ENCODE measurements at places on chromosomes 6 and 20. TPM values are rescaled to one million over a fixed set of nuclear protein-coding genes. Genes with fewer than 3 reads are reported as not detected.

- peaks cover 10% of the 10 kb centered on the region for H3K4me1 ChIP-seq
- no peak overlapping the region for H3K27ac ChIP-seq
- no peak for DNase-seq
- no peak overlapping the region for H3K4me3 ChIP-seq
- no peaks in the 10 kb centered on the region for H3K27me3 ChIP-seq
- H3K36me3 ChIP-seq = no peaks in the 10 kb centered on the region
These were observed 179.4 kb downstream of the KIF16B start for GRCh38 chr20:16393836-16394235.

Gene CD83
- 3.9 TPM for total RNA-seq

Gene MAP7
- 24.1 TPM for total RNA-seq

DNA sequence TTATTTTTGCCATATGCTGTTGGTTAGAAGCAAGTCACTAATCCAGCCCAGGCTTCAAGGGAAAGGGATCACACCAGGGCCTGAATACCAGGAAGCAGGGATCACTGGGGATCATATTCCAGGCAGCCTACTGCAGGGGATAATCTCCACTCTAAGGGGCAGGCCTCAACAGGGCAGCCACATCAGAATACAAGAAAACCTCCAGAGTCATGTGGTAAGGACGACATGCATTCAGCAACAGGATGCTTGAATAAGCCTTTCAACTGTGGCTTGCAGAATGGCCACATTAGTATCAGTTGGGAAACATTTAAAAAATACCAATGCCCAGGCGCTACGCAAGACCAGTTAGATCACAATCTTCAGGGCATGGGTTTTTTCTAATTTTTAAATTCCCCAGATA is 109.1 kb downstream of the LY86 start:
- H3K27ac ChIP-seq = peak overlapping the region; percentile 60
- H3K27me3 ChIP-seq = no peaks in the 10 kb centered on the region
- no peaks in the 10 kb centered on the region for H3K36me3 ChIP-seq

DNA sequence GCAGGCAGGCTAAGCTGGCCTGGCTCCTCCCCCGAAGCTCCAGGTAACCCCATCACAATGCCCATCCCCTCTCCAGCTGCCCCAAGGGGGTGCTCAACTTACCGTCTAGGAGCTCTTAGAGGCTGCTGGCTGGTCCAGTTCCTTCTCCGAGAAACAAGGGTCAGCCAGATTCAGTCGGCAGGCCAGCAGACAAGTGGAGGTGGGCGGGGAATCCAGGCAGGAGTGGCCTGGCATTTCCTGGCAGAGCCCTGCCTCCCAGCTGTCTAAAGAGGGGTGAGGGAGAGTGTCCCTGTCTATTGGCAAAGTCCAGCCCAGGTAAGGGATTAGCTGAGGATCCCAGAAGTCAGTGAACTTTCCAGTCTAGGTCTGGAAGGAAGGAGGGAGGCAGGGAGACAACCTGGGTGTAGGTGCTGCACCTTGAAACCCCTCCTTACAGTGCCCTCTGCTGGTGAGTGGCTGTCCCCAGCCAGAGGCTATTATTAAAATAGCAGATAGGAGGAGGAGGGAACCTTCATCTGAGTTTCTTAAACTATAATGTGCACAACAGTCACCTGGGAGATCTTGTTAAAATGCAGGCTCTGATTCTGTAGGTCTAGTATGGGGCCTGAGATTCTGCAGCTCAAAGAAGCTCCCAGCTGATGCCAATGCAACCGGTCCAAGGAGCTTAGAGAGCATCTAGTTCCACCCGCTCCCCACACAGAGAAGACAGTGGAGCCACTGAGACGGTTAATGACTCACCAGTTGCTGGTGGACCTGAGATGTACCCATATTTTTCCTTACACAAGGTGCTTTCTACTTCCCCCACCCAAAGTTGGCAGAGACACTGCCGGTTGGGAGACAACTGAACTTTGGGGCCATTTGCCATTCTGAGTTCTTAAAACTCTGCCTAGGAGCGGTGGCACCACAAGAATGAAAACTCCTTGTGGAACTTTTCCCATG is at the start of gene UNC5CL:
TSS of gene UNC5CL (minus strand) at position 162 of the 939 bp plus-strand sequence. CDS start 4,147 bp downstream, outside the sequence.
- H3K4me1 ChIP-seq = peaks cover 37% of the 10 kb centered on the region
- H3K27ac ChIP-seq = peak within 1 kb of the TSS; percentile 95
- DNase-seq = peak; percentile 83

DNA sequence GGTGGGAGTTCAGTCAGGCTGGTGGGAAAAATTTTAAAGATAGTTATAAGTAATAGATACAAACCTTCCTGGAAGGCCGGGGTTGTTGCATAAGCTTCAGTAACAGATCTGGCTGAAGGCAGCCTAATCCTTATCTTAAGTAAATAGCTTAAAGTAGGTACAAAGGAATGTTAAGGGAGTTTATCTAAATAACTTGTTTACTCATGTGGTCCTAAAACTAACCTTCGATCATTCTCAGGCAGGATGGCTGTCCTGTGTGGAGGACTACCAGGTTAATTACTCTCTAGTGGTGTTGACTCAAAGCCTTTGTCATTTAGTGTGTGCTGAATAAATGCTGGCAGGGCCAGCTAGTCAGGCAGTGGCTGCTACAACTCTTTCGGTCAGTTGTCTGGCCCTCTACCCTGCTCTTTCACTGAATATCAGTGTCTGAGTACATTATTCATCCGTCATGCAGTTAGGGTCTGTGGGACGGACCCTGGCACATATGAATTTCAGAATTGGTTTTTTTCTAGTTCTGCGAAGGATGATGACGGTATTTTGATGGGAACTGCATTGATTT is 131.6 kb upstream of the TAB2 start:
- H3K4me1 ChIP-seq = no peaks in the 10 kb centered on the region
- H3K27ac ChIP-seq = no peak overlapping the region
- no peak overlapping the region for H3K4me3 ChIP-seq
- DNase-seq = no peak
- no peaks in the 10 kb centered on the region for H3K36me3 ChIP-seq

Gene ADGRG6
- 59.5 TPM for total RNA-seq

Gene FAM162B
- 8.0 TPM for total RNA-seq

DNA sequence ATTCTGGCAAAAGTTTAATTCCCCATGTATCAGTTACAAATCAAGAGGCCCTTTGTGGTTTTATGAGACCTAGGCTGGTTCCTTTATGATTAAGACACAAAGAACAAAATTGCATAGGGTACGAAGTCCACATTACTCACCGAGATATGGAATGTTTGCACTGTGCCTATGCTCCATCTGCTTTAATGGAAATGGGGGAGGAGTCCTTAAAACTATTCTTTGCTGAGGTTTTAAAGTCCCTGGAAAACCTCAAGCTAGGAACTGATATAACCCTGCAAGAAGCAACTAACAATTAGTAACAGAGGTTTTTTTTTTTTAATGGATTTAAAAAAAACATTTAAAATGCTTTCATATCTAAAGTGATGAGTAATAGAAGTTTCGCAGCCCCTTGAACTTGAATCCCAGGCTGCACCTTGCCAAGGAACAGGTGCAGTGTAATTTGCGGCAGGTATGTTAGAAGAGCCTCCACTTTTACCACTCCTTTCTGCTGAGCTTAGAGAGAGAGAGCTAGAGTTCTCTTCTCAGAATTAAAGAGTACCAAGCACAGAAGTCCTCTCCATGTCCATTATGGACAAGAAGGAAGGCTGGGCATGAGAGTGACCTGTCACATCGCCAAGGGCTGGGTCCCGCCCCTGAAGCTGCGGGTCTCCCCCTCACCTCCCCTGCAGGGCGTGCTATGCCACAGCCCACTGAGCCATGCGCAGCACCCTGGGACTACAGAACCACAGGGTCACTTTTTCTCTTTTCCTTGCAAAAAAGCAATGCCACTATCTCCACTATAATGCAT is 2.3 kb downstream of the SERPINB1 start:
- no peak overlapping the region for H3K4me3 ChIP-seq
- H3K4me1 ChIP-seq = peaks cover 32% of the 10 kb centered on the region
- DNase-seq = peak; percentile 76
- no peaks in the 10 kb centered on the region for H3K27me3 ChIP-seq

DNA sequence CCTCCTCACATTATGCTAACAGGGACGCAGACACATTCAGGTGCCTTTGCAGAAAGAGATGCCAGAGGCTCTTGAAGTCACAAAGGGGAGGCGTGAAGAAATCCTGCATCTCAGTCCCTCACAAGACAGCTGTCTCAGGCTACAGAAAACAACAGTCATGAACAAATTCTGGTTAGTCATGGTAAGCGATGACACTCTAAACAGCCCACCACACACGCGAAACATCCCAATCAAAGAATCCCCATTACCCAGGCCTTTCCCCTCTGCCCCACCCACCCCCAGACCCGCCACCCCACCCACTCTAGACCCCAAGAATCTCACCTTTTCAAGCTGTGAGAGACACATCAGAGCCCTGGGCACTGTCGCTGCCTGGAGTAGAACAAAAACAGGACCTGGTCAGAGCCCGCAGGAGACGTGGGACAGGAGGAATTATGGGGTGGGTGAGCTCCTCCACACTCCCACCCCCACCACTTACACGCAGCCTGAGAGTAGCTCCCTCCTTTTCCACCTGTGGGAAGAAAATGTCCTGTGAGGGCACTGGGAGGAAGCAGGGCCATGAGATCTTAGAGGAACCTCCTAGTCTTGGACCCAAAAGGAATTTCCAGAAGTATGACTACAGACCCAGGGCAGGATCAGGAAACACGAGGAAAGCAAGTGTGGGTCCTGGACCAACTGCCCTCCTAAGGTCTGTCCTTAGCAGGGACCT is 2.7 kb downstream of the HLA-B start:
- no peaks in the 10 kb centered on the region for H3K4me1 ChIP-seq
- no peak overlapping the region for H3K27ac ChIP-seq
- H3K27me3 ChIP-seq = peaks cover 5% of the 10 kb centered on the region
- no peaks in the 10 kb centered on the region for H3K36me3 ChIP-seq
- H3K4me3 ChIP-seq = no peak overlapping the region
- no peak for DNase-seq

GRCh38 chr20:19992996-19993908 is 23.9 kb upstream of the NAA20 start:
- peak overlapping the region; percentile 94 for H3K27ac ChIP-seq
- H3K4me1 ChIP-seq = peaks cover 40% of the 10 kb centered on the region
- no peak overlapping the region for H3K4me3 ChIP-seq

Gene SLC22A16
- total RNA-seq = not detected

DNA sequence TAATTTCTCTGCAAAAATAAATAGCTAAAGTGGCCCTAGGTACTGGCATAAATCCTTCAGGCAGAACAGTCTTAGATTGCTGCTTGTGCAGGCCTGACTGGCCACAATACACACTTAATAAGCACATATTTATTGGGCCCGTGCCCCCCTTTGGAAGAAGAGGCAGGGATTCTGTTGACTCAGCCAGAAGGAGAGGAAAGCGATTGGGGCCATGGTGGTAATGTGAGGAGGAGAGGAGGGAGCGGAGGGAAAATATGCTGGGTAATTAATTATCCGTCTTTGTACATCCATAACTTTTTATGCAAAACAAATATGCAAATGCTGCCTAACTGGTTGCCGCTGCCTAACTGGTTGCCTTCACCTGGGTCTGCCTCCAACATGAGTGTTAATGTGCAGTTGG is 36.2 kb downstream of the CD40 start:
- H3K4me1 ChIP-seq = no peaks in the 10 kb centered on the region
- DNase-seq = no peak
- no peak overlapping the region for H3K27ac ChIP-seq
- H3K4me3 ChIP-seq = no peak overlapping the region

DNA sequence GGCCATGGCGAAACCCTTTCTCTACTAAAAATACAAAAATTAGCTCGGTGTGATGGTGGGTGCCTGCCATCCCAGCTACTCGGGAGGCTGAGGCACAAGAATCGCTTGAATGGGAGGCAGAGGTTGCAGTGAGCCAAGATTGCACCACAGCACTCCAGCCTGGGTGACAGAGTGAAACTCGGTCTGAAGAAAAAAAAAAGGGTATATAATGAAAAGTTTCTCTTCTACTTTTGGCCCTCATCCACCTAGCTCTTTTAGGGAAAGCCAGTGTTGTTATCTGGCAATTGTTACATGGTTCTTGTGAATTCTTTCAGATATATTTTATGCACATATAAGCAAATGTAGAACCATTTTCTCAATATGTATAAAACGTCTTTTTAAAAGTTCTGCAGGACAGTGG is 19.0 kb downstream of the KIF3B start:
- H3K27ac ChIP-seq = no peak overlapping the region
- H3K27me3 ChIP-seq = no peaks in the 10 kb centered on the region
- H3K36me3 ChIP-seq = no peaks in the 10 kb centered on the region
- no peak for DNase-seq
- H3K4me1 ChIP-seq = no peaks in the 10 kb centered on the region
- no peak overlapping the region for H3K4me3 ChIP-seq

Gene PEDS1
- total RNA-seq = 24.5 TPM

Gene KIF25
- not detected for total RNA-seq

DNA sequence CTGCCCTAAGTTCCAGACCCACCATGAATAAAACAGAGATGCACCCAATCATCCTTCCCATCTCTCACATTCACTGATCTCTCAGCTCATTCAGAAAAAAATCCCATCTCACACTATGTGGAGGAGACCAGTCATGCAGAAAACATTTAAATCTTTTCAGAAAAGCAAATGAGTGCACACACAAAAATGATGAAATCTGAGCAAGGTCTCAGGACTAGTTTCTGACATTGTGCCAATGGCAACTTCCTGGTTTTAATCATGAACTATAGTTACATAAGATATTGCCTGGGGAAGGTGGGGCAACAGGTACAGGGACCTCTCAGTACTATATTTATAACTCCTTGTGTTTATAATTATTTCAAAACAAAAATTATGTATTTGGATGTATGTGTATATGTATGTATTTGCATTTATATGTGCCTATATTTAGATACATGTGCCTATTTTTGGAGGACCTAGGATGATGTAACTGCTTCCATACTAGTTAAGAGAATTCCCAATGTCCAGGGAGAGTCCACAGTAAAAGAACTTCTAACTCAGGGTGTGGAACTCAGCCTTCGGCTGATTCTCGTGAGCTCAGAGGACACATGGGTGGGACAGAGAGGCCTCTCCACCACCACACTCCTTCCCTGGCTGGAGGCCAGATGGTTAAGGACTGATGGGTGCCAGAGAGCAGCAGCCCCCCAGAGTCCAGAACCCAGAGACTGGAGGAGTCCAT is 71.7 kb upstream of the MAP3K4 start:
- H3K36me3 ChIP-seq = no peaks in the 10 kb centered on the region
- DNase-seq = peak; percentile 56
- peaks cover 5% of the 10 kb centered on the region for H3K4me1 ChIP-seq

GRCh38 chr6:113353392-113353791 is 503.8 kb upstream of the MARCKS start:
- no peaks in the 10 kb centered on the region for H3K27me3 ChIP-seq
- no peaks in the 10 kb centered on the region for H3K36me3 ChIP-seq
- H3K4me3 ChIP-seq = no peak overlapping the region
- peak overlapping the region; percentile 88 for H3K27ac ChIP-seq
- H3K4me1 ChIP-seq = peaks cover 39% of the 10 kb centered on the region

GRCh38 chr20:31684153-31685015 is 38.3 kb downstream of the BCL2L1 start:
- peak; percentile 7 for DNase-seq
- no peak overlapping the region for H3K27ac ChIP-seq
- no peaks in the 10 kb centered on the region for H3K27me3 ChIP-seq
- no peaks in the 10 kb centered on the region for H3K36me3 ChIP-seq
- no peak overlapping the region for H3K4me3 ChIP-seq

All from hepatocyte (in vitro differentiated cells).